ENCODE measurements at places on chromosomes 5 and 9.

GRCh38 chr9:128099231-128099931, 28.1 kb downstream of the PTGES2 start:
- DNase-seq, result no peak

DNA sequence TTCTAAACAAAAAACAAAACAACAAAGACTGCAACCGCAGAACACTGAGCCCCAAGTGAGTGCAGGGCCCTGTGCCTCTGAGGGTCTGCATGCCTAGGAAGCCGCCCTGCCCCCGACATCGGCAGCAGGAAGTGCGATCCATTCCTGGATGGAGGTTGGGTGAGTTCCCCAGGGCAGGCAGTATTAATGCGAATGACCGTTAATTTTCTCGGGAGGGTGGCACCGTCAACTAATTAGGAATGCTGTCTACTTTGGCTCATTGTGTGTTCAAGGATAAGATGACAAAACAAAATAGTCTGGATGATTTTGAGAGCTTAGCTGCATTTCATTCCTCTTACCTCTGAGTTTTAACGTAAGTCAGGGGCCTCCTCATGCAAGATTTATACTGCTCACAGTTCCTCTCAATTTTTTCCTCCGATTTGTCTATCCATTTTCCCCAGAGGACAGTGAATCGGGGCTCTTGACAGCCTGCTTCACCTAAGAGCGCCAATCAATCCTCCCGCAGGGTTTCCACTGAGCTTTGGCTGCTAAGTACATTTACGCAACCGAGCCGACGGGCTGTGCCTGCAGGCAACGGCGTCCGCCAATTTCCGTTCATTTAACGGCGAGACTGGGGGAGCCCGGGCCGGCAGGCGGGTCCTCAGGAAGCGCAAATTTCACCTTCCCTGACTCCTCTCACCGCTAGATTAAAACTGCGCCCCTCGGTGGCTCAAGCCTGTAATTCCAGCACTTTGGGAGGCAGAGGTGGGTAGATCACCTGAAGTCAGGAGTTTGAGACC, 2.9 kb upstream of the NXNL2 start:
- DNase-seq, result no peak

- no peak for DNase-seq
Measured at GRCh38 chr9:92564504-92564903, 28.7 kb upstream of the ECM2 start.

DNA sequence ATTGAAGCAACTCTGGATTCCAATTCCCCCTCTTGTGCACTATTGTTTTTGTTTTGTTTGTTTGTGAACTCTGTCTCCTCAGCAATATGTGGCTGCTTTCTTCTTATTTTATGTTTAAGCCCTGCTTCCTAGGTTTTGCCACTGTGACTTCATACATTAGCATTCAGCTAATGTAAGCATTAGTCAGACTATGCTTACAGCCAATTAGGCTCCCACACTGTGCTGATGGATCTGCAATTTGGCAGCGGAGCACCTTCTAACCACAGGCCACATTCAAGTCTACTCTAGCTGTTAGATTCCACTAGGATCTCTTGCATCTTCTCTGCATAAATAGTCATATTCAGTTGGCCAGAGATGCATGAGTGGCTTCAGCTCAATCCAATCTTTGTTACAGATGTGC, 9.6 kb upstream of the BICD2 start:
- no peak for DNase-seq

- DNase-seq, result no peak
Measured at GRCh38 chr5:59893429-59894227, at the start of gene PDE4D. Gene PDE4D, minus strand, starts transcription at chr5:59893726.

DNA sequence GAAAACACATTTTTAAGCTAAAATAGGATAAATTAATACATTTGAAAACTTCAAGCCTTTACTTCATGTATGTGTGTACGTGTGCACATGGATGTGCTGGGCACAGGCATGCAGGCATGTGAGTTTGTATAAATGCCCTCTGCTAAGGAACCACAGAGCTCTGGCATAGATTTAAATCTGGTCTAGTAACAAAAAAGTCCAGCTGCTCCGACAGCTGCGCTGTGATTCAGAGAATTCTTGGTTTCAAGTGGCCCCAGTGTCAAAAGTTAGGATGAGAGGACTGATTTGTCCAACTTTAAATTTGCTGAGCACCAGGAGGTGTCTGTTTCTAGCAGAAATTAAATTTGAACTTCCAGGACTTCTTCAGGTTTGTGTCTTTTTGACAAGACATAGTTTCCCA, 203.7 kb upstream of the TUT7 start:
- no peak for DNase-seq

DNA sequence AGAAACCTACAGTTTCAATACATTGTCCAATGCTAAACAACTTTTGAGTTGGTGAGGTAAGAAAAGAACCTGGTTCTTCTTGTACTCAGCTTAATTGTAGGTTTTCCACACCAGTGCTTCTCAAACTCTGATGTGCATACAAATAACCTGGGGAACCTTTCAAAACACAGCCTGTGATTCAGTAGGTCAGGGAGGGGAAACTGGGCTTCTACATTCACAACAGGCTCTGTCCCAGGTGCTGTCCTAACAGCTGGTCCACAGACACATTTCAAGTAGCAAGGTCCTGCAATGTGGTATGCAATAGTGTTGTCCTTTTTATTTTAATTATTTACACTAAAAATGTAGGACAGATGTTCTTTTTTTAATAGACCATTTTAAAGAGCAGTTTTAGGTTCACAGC, 47.4 kb upstream of the SNCAIP start:
- DNase-seq, result no peak

GRCh38 chr5:172113036-172113435, 75.0 kb downstream of the STK10 start:
- DNase-seq, result no peak

DNA sequence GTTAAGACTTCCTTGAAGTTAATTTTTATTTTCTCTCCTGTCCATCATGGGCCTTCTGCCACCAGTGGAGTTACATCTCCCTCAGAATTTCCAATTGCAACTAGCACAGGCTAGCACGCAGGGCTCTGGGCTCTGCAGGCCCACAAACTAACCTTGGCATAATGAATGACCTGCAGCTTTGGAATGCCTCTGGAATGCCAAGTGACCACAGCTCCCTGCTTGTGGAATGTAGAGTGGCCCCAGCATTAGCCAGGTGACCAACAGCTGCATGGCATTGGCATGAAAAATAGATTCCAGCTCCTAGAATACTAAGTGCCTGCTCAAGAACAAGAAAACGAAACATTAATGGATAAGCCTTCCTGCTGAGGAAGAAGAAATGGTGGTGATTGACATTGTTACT, 726.1 kb downstream of the BRINP1 start:
- DNase-seq, result no peak

GRCh38 chr9:104906441-104907277, 21.3 kb downstream of the ABCA1 start:
- DNase-seq, result no peak

DNA sequence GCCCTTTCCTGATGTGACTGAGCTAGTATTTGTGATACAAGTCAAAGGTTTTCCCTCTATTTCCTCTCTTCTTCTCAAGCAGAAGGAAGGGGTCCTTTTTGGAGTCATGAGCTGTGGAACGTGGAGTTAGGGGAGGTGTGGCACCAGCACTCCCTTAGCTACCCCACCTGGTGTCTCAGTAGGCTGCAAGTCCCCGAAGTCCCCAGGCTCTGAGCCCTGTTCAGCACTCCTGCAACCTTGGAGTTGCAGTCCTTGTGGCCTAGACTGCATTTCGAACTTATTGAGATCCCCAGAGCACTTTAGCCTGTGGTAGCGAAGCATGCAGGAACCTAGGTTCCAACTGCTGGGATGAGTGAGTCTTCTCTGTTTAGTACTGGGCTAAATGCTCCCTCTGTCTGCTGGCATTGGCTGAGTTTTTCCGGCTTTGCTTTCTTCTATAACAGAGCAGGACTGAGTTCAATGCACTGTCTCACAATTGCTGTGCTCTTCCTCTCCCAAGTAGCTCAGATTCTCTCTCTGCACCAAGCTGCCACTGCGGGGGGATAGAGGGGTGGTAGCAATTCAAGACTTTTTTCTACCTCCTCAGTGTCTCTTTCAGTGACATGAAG, 600.7 kb upstream of the CDH9 start:
- DNase-seq, result no peak

DNA sequence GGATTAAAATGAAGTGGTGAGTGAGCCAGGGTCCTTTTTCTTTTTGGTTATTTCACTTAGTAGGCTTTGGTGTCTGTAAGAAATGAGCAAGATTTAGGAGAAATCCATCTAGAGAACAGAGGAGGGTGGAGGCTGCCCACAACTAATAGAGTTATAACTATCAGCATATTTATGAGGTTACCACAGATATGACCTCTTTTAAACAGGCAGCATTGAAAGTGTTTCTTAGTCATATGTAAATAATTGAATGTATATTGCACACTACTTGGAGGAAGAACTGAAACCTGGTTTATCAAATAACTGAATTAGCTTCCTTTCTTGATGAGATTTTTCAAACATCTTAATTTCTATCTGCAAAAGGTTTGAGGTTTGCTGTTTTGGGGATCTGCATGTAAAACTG, 483.1 kb upstream of the PIK3R1 start:
- DNase-seq, result no peak

GRCh38 chr5:88824892-88825583, 57.9 kb downstream of the MEF2C start:
- no peak for DNase-seq

GRCh38 chr9:104675611-104676010, 18.7 kb upstream of the OR13D1 start:
- no peak for DNase-seq

GRCh38 chr5:128858995-128859394, 106.3 kb upstream of the SLC27A6 start:
- no peak for DNase-seq

- no peak for DNase-seq
Measured at GRCh38 chr5:69033690-69034089, 60.1 kb upstream of the SLC30A5 start.

DNA sequence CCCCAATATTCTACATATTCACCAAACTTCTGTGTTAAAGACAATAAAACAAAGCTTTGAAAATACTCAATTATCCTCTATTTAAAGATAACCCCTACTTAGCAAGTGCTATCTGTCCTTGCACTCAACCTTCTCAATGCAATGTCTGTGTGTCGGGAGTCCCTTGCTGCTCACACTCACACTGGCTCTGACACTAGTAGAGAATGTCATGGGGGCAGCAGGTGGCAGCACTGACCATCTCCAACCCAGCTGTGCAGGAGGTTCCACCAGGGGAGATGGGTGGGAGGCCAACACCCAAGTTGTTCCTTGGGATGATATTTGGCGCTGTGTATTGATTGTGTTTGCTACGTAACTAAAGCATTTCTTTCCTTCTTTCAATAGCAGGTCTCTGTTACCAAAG, 59.4 kb upstream of the SIMC1 start:
- DNase-seq, result no peak

GRCh38 chr9:96071815-96072124, 196.3 kb downstream of the ERCC6L2 start:
- no peak for DNase-seq

DNA sequence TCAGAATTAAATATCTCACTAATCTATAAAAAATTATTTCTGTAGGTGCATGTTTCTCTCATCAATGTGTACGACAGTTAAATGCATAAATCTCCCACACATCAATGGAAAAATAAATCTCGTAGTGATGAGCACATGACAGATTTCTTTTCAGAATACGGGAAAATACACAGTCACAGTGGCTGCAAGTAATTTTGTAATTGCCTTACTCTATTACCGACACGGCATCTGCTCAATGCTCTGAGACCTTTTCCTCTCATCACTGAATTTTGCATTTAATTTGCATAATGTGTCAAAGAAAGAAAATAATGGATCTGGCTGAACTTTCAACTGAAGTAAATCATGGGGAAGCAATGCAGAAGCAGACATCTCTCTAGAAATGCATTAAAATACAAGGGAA, 37.2 kb downstream of the PDE4D start:
- no peak for DNase-seq

DNA sequence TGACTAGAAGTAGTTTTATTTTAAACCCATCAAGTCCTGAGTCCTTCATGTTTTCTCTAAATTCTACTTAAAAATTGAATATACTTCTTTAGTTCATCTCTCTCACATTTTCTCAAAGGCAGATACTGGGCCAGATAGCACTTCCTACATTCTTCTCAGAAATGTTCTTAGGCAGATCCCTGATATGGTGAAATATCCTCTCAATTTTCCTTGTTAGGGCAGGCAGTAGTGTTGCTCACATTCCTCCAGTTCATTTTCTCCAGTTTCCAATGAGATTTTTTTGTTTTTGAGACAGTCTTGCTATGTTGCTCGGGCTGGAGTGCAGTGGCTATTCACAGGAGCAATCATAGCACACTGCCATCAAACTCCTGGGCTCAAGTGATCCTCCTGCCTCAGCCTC, 5.7 kb downstream of the GCNT1 start:
- DNase-seq, result no peak

GRCh38 chr5:21862986-21863385, 990.2 kb downstream of the CDH12 start:
- no peak for DNase-seq

DNA sequence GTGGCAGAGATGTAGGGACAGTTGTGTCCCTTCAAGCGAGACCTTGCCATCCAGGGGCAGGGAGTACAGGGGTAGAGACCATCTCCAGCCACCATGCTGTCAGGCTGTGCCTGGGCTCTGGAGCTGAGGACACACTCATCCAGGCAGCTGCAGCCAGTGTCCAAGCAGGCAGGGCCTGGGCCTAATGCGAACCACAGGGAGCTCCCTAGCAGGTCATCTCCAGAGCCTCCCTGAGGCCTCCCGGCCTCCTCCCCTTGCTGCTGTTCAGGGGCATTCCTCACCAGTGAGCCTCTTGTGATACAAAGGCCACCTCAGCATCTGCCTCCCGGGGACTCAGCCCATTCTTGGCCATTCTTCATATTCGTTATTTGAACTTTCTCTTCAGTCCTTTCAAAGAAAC, 35.0 kb downstream of the TPPP start:
- DNase-seq, result no peak

- no peak for DNase-seq
Measured at GRCh38 chr9:134392900-134393299, 66.6 kb downstream of the RXRA start.

GRCh38 chr5:68333649-68334552, 118.3 kb downstream of the PIK3R1 start:
- no peak for DNase-seq

DNA sequence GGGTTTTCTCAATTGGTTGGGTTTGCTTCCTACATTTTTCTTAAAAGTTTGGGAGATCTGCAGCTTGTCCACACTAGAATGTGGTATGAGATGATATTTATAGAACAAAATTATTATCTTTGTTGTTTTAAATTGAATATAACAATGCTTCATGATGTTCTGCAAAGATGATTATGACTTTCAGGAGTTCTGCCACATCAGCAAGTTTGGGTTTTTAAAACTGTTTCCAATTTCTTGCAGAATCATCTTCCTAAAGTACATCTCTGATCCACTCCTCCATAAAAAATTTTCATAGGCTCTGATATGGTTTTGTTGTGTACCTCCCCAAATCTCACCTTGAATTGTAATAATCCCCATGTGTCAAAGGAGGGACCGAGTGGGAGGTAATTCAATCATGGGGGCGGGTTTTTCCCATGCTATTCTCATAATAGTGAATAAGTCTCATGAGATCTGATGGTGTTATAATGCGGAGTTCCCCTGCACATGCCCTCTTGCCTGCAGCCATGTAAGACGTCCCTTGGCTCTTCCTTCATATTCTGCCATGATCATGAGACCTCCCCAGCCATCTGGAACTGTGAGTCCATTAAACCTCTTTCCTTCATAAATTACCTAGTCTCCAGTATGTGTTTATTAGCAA, 119.1 kb upstream of the PTGER4 start:
- DNase-seq, result no peak

- no peak for DNase-seq
Measured at GRCh38 chr5:75951158-75951557, 132.0 kb upstream of the SV2C start.

GRCh38 chr5:21623831-21624230, 1229.3 kb downstream of the CDH12 start:
- no peak for DNase-seq
